ENCODE measurements at places on chromosomes 3 and 15. TPM values are rescaled to one million over a fixed set of nuclear protein-coding genes. Genes with fewer than 3 reads are reported as not detected.

DNA sequence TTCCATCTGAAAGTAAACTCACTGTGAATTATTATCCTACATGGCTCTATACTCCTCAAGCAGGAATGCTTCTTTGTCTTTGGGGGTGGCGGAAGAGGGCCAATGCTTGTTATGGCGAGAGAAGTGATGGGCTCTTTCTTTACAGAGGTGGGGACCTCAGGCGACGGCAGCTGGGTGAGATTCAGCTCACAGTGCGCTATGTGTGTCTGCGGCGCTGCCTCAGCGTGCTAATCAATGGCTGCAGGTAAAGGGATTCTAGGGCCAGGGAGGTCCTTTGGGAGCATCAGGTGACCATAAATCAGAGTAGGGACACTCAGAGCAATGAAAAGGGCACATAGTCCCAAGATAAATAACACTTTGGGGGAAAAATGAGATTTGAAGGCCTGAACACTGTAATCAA is 39.0 kb downstream of the ESYT3 start:
- no peaks in the 10 kb centered on the region for H3K4me1 ChIP-seq
- H3K36me3 ChIP-seq: peaks cover 8% of the 10 kb centered on the region
- no peak overlapping the region for H3K4me3 ChIP-seq
- peak; percentile 15 for DNase-seq
- H3K27me3 ChIP-seq: no peaks in the 10 kb centered on the region
- H3K27ac ChIP-seq: no peak overlapping the region

- no peaks in the 10 kb centered on the region for H3K36me3 ChIP-seq
Measured at GRCh38 chr3:43534675-43535074, 87.1 kb downstream of the ANO10 start.

- DNase-seq: no peak
- no peak overlapping the region for H3K4me3 ChIP-seq
- peaks cover 81% of the 10 kb centered on the region for H3K36me3 ChIP-seq
- H3K27me3 ChIP-seq: no peaks in the 10 kb centered on the region
- no peak overlapping the region for H3K27ac ChIP-seq
- H3K4me1 ChIP-seq: no peaks in the 10 kb centered on the region
Measured at GRCh38 chr15:40852529-40852928, 8.7 kb downstream of the SPINT1 start.

GRCh38 chr15:39792844-39793335 is 10.2 kb upstream of the FSIP1 start:
- no peak overlapping the region for H3K27ac ChIP-seq
- H3K4me3 ChIP-seq: no peak overlapping the region
- H3K36me3 ChIP-seq: no peaks in the 10 kb centered on the region
- DNase-seq: no peak
- H3K4me1 ChIP-seq: peaks cover 9% of the 10 kb centered on the region

DNA sequence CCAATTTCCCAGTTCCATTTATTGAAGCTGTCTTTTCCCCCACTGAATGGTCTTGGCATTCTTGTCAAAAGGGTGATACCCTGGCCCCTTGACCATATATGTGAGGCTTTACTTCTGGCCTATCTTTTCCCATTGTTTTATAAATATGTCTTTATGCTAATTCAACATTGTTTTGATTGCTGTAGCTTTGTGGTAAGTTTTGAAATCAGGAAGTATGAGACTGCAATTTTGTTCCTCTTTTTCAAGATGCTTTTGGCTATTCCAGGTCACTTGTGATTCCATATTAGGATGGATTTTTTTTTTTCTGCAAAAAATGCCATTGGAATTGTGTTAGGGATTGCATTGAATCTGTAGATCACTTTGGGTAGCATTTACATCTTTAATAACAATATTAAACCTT is 141.2 kb upstream of the MANF start:
- no peak overlapping the region for H3K4me3 ChIP-seq
- H3K27me3 ChIP-seq: no peaks in the 10 kb centered on the region
- peaks cover 17% of the 10 kb centered on the region for H3K36me3 ChIP-seq
- no peak overlapping the region for H3K27ac ChIP-seq
- no peaks in the 10 kb centered on the region for H3K4me1 ChIP-seq

- no peak for DNase-seq
- H3K4me1 ChIP-seq: no peaks in the 10 kb centered on the region
- no peak overlapping the region for H3K27ac ChIP-seq
- H3K4me3 ChIP-seq: peak overlapping the region; percentile 85
Measured at GRCh38 chr3:128619146-128619890, 31.3 kb downstream of the RPN1 start.

- no peaks in the 10 kb centered on the region for H3K36me3 ChIP-seq
- 0 out of 2 replicates have a peak, but pooled peaks cover 4% of the 10 kb centered on the region for H3K4me1 ChIP-seq
- no peak overlapping the region for H3K27ac ChIP-seq
- DNase-seq: no peak
Measured at GRCh38 chr15:51198701-51199232, 104.1 kb upstream of the TNFAIP8L3 start.

DNA sequence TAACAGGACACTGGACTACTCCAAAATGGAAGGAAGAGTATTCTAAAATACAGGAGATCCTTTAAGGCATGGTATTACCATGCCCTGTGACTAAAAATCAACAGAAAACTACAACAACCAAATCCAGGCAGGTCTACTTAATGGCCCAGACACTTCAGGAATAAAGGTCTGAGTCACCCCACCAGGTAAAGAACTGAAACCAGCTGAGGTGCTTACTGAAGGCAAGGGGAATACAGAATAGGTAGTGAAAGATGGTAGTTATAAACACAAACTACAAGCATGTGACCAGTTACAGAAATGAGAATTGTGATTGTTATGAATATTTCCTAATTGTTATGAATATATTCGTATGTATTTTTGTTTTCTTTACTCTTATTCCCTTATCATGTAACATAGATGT is 13.4 kb downstream of the IFT57 start:
- H3K27me3 ChIP-seq: no peaks in the 10 kb centered on the region
- H3K4me3 ChIP-seq: no peak overlapping the region
- H3K27ac ChIP-seq: no peak overlapping the region
- no peaks in the 10 kb centered on the region for H3K4me1 ChIP-seq

GRCh38 chr3:157082305-157082982 is 77.5 kb downstream of the CCNL1 start:
- no peak overlapping the region for H3K4me3 ChIP-seq
- no peak overlapping the region for H3K27ac ChIP-seq

DNA sequence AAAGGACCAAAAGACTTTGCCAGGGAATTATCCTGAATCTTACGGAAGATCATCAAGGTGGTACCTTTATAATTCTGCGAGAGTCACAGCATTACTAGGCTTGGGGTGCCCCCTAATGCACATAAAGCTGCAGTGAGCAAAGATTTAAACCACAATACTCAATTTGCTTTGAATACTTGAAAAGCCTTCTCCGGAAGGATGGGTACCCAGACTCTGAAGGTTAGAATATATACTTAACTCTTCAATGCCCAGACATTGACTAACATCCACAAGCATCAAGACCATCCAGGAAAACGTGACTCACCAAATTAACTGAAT is 117.8 kb upstream of the KCNH8 start:
- no peaks in the 10 kb centered on the region for H3K27me3 ChIP-seq
- peaks cover 3% of the 10 kb centered on the region for H3K36me3 ChIP-seq
- peak; percentile 27 for DNase-seq
- H3K27ac ChIP-seq: no peak overlapping the region

DNA sequence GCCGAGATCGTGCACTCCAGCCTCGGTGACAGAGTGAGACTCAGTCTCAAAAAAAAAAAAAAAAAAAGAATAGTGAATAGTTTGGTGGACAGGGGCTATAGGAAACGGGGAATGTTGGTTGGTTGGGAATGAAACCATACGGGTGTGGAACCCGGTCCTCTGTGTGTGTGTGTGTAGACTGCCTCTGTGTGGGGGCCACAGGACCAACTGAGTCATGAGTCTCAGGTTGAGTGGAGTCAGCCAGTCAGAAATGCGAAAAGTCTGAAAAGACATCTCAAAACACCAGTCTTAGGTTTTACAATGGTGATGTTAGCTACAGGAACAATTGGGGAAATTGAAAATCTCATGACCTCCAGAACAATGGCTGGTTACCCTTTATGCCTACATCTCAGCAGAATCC is 44.5 kb downstream of the ZDHHC19 start:
- no peak for DNase-seq
- no peaks in the 10 kb centered on the region for H3K4me1 ChIP-seq
- no peak overlapping the region for H3K27ac ChIP-seq
- no peaks in the 10 kb centered on the region for H3K36me3 ChIP-seq
- no peaks in the 10 kb centered on the region for H3K27me3 ChIP-seq
- no peak overlapping the region for H3K4me3 ChIP-seq

DNA sequence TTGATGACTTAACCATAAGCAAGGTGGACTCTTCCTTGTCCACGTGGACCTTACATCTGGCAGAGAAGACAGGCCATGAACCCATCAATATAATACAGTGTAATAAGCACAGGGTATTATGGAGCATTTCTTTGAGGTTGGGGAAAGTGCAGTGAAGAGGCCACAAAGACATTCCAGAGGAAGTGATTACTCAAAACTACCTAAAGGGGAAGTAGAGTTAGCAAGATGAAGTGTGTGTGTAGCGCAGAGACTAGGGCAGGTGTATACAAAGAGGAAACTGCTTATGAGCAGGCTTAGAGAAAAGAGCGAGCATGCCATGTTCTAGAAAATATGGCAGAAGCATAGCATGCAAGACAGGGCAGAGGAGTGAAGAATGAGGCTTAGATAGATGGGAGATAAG is 17.9 kb downstream of the CP start:
- DNase-seq: no peak
- no peak overlapping the region for H3K4me3 ChIP-seq
- H3K27me3 ChIP-seq: no peaks in the 10 kb centered on the region
- peaks cover 10% of the 10 kb centered on the region for H3K4me1 ChIP-seq
- H3K36me3 ChIP-seq: no peaks in the 10 kb centered on the region
- no peak overlapping the region for H3K27ac ChIP-seq

DNA sequence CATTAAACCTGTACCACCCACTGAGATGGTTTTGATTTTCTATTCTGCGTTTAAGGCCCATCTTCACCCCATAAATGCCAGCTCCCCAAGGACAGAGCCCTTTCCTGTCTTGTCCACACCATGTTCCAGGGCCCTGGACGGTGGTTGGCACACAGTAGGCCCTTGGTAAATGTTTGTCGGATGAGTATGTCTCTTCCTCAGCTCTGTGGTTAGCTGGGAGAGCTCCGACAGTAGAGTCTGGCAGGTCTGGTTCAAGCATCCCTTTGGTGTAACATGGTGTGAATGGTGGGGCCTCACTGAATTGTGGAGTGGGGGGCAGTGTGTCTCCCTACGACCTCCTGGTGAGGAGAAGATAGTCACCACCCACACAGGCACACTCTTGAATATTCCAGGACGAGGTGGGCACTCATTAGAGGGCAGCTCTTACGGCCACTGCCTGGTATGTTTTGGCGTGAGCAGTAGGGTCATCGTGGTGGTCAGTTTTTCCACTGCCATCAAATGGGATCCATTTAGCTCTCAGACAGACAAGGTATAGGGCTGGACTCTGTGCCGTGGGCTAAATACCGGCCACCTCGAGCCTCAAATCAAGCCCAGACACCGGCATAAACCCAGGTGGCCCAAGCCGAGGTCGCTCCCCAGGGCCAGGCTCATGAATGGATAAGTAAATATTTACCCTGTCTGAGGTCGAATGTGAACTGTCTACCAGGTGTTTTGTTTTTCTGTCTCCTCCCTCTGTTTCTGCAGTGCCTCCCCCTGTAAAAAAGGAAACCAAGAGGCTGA is 61.3 kb downstream of the SMAD3 start:
- no peak for DNase-seq
- H3K36me3 ChIP-seq: peaks cover 5% of the 10 kb centered on the region
- H3K27me3 ChIP-seq: no peaks in the 10 kb centered on the region

GRCh38 chr3:168162172-168162571 is 66.4 kb upstream of the GOLIM4 start:
- no peaks in the 10 kb centered on the region for H3K36me3 ChIP-seq
- DNase-seq: no peak
- H3K4me1 ChIP-seq: no peaks in the 10 kb centered on the region
- H3K27me3 ChIP-seq: no peaks in the 10 kb centered on the region
- no peak overlapping the region for H3K4me3 ChIP-seq

ARHGEF26 gene
- total RNA-seq: 13.7 TPM

TJP1 gene
- 140 TPM for total RNA-seq

MED12L gene
- 16.4 TPM for total RNA-seq

OSTN gene
- total RNA-seq: 0.09 TPM

SST gene
- total RNA-seq: not detected

OCA2 gene
- total RNA-seq: 0.31 TPM

FBLN2 gene
- 11.8 TPM for total RNA-seq

ACKR2 gene
- total RNA-seq: not detected

All from H9 (cell line).